CD8-positive, alpha-beta memory T cell (primary cell): ENCODE measurements at places on chromosomes 2 and 18.

DNA sequence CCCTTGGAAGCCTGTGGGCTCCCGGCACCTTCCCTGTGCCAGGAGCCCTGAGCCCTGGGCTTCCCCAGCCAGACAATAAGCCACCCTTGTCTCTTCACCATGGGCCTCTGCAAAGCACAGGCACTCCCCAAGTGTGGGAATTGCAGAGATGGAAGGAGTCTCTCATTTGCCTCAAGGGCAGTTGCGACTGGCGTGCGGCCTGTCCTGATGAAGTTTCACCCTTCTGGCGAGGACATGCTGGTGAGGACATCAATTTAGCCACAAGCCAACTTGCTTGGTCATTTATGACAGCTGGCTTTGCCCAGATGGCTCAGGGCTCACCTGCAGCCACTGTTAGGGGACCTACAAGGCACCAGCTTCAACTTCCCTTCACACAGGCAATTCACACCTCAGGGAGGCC lies 180.2 kb downstream of the ANAPC1 start:
- no peak overlapping the region for H3K4me3 ChIP-seq
- peaks cover 12% of the 10 kb centered on the region for H3K4me1 ChIP-seq

DNA sequence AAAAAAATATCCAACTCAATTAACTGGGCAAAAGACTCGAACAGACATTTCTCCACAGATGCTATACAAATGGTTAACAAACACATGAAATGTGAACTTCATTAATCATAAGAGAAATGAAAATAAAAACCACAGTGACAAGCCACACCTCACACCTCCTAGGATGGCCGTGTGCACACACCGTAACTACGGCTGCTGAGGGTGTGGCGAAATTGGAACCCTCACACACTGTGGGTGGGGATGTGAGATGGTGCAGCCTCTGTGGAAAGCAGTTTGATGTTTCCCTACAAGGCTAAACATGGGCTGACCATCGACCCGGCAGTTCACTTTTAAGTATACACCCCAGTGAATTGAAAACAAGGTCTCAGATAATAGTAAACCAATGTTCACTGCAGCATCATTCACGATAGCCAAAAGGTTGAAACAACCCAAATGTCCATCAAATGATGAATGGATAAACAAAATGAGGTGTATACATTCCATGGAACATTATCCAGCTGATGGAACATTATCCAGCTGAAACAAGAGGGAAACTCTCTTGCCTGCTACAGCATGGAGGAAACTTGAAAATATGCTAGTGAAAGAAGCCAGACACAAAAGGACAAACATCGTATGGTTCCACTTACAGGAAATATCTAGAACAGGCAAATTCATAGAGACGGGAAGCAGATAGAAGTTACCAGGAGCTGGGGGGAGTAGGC lies 32.2 kb downstream of the ZAP70 start:
- no peak overlapping the region for H3K4me3 ChIP-seq
- DNase-seq: peak; percentile 36
- peaks cover 74% of the 10 kb centered on the region for H3K4me1 ChIP-seq

- H3K27me3 ChIP-seq: no peaks in the 10 kb centered on the region
- H3K27ac ChIP-seq: no peak overlapping the region
- H3K4me1 ChIP-seq: no peaks in the 10 kb centered on the region
- no peak overlapping the region for H3K4me3 ChIP-seq
- peaks cover 52% of the 10 kb centered on the region for H3K36me3 ChIP-seq
Measured at GRCh38 chr2:216426938-216427337, 14.7 kb downstream of the SMARCAL1 start.

- no peaks in the 10 kb centered on the region for H3K27me3 ChIP-seq
- no peak overlapping the region for H3K27ac ChIP-seq
- no peak overlapping the region for H3K4me3 ChIP-seq
Measured at GRCh38 chr2:128685841-128686496, 367.3 kb upstream of the HS6ST1 start.

DNA sequence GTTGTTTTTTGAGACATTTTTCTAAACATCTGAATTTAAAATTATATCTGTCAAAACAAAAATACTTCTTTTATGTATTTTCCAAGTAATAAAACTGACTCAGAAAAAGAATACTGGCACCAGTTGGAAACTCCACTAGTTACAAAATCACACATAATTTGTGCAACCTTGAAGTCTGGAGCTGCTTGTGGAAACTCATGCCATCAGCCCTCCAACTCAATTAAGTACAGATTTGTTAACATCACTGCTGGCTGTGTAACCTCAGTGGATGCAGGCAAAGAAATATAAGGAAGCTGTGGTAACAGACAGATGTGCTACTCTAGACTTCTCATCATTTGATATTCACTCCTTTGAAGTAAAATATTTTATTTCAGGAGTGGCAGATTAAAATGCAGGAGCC lies 30.0 kb upstream of the RAPH1 start:
- DNase-seq: no peak
- H3K4me1 ChIP-seq: peaks cover 2% of the 10 kb centered on the region
- no peaks in the 10 kb centered on the region for H3K36me3 ChIP-seq
- H3K27ac ChIP-seq: no peak overlapping the region
- H3K27me3 ChIP-seq: no peaks in the 10 kb centered on the region

DNA sequence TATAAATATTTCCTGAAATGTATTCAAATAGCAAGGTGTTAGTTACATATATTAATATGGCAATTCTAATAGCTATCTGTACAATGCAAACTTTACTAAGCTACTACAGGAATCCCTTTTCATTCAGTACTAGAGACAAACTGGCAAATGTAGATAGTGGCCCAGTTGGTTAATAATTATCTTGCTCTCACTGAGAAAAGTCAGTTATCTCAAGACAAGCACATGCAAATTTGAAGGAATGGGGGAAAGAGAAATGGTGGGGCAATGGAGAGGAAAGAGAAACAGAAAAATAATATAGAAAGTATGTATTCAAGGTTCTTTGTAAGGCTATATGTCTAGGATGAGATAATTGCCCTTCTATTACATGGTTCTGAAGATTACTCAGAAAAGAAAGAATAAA lies 280.0 kb downstream of the FIGN start:
- H3K27me3 ChIP-seq: no peaks in the 10 kb centered on the region
- no peak overlapping the region for H3K4me3 ChIP-seq
- H3K36me3 ChIP-seq: no peaks in the 10 kb centered on the region
- no peak for DNase-seq
- no peak overlapping the region for H3K27ac ChIP-seq

DNA sequence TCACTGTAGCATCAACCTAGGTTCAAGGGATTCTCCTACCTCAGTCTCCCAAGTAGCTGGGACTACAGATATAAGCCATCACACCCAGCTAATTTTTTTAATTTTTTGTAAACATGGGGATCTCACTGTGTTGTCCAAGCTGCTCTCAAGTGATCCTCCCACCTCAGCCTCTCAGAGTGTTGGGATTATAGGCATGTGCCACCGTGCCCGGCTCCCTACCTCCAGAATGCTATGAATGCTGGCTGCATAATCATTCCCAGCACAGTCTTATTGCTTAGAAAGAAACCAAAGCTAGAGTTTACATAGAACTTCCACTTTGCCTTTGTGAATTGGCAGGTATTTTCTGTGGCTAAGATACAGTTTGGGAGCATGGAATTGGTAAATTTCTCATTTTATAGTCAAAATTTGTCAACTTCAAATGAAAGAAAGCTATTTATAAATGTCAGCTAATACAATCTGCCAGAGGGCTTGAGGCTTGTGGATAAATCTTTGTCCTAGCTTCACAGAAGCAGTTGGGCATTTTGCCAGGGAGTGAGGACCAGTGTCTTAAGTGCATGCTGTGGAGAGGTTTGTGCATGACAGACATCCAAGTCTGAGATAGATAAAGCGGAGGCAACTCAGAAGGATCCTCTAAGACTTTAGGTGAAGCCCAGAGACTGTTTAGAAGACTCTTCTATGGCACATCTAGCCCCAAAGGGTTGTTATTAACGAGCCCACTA lies 175.4 kb downstream of the ANTXR1 start:
- H3K27me3 ChIP-seq: peaks cover 4% of the 10 kb centered on the region
- no peak overlapping the region for H3K4me3 ChIP-seq
- no peak overlapping the region for H3K27ac ChIP-seq

DNA sequence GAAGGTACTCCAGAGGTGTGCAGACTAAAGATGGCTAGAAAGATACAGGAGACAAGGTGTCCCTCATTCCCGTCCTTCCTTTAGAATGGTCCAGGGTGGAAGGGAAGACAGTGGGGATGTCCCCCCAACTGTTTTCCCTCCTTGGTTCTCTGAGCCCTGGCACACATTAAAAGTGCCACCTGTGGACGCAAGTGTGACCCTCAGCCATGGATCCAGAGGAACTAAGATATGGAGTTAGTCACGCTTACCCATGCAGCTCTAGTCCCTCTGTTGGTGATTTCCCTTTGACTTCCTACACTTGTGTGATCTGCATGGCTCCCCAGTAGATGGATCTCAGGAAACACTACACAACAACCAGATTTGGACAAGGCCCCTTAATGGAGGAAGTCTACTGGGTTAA lies 113.1 kb upstream of the SRD5A2 start:
- H3K27ac ChIP-seq: no peak overlapping the region
- H3K36me3 ChIP-seq: no peaks in the 10 kb centered on the region
- no peak for DNase-seq

- no peak for DNase-seq
- no peaks in the 10 kb centered on the region for H3K27me3 ChIP-seq
- H3K4me1 ChIP-seq: peaks cover 34% of the 10 kb centered on the region
Measured at GRCh38 chr2:237731663-237732062, 66.9 kb upstream of the RBM44 start.

- H3K27ac ChIP-seq: no peak overlapping the region
- no peak for DNase-seq
- H3K27me3 ChIP-seq: no peaks in the 10 kb centered on the region
- H3K36me3 ChIP-seq: no peaks in the 10 kb centered on the region
- no peak overlapping the region for H3K4me3 ChIP-seq
Measured at GRCh38 chr2:69721022-69721421, 20.9 kb upstream of the ANXA4 start.

GRCh38 chr2:231373184-231373583 lies 22.3 kb upstream of the B3GNT7 start:
- no peak overlapping the region for H3K27ac ChIP-seq
- H3K27me3 ChIP-seq: no peaks in the 10 kb centered on the region
- no peak for DNase-seq
- no peak overlapping the region for H3K4me3 ChIP-seq
- no peaks in the 10 kb centered on the region for H3K36me3 ChIP-seq

GRCh38 chr18:39178166-39178565 lies 1612.6 kb upstream of the CELF4 start:
- H3K27ac ChIP-seq: no peak overlapping the region
- no peak for DNase-seq
- H3K4me3 ChIP-seq: no peak overlapping the region

DNA sequence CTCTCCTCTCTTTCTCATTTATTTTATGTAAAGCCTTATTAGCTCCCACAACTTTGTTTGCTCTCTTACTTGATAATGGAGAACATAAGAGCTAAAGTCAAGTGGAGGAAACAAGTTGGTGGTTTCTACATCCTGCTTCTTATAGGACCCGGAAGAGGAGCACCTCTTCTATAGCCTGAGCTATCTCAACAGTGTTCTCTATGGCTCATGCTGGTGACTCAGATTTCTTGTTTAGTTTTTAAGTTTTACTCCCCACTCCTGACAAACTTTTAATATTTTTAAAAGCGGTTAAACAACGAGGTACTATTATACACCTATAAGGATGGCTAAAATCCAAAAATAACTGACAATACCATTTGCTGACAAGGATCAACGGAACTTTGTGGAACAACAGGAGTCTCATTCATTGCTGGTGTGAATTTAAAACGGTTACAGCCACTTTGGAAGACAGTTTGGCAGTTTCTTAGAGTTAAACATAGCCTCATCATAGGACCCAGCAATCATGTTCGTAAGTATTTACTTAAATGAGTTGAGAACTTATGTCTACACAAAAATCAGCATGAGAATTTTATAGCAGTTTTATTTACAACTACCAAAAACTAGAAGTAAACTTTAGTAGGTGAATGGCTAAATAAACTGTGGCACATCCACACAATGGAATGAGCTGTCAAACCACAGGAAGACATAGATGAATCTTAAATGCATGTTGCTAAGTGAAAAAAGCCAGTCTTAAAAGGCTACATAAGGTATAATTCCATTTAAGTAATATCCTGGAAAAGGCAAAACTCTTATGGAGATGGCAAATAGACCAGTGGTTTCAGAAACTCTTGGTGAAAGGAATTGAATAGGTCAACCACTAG lies 12.7 kb upstream of the CDC42EP3 start:
- H3K27ac ChIP-seq: no peak overlapping the region
- H3K27me3 ChIP-seq: no peaks in the 10 kb centered on the region
- H3K36me3 ChIP-seq: no peaks in the 10 kb centered on the region
- peak overlapping the region; percentile 26 for H3K4me3 ChIP-seq
- H3K4me1 ChIP-seq: peaks cover 23% of the 10 kb centered on the region

- no peaks in the 10 kb centered on the region for H3K36me3 ChIP-seq
- no peak for DNase-seq
- no peak overlapping the region for H3K4me3 ChIP-seq
- no peaks in the 10 kb centered on the region for H3K27me3 ChIP-seq
Measured at GRCh38 chr2:73350035-73350691, 35.5 kb upstream of the ALMS1 start.

DNA sequence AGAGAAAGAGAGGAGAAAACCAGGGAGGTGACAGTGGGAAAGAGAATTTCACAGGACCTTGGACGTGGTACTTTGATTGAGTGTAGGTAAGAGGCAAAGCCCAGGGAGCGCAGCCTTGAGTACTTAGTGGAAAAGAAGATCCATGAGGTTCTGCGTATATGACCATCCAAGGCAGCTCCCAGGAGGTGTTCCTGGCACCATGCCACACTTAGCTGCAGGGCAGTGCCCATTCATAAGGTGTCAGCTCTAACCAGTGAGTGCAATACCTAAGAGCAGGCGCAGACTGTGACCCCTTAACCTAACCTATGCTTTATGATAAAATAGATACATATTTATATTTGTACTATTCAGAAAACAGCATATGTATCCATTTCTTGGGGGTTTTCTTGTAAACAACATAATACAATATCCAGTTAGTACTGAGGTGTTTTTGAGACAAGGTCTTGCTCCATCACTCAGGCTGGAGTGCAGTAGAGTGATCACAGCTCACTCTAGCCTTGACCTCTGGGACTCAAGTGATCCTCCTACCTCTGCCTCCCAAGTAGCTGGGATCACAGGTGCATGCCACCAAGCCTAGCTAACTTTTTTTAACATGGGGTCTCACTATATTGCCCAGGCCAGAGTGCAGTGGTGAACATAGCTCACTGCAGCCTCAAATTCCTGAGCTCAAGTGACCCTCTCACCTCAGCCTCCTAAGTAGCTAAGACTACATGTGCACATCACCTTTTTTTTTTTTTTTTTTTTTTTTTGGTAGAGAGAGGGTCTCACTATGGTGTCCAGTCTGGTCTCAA lies 174.6 kb downstream of the GFPT1 start:
- H3K4me1 ChIP-seq: no peaks in the 10 kb centered on the region
- H3K27me3 ChIP-seq: no peaks in the 10 kb centered on the region
- no peak for DNase-seq
- no peak overlapping the region for H3K27ac ChIP-seq
- no peaks in the 10 kb centered on the region for H3K36me3 ChIP-seq

GRCh38 chr18:74916773-74917393 lies 292.1 kb downstream of the PTGR3 start:
- no peak overlapping the region for H3K4me3 ChIP-seq
- H3K4me1 ChIP-seq: no peaks in the 10 kb centered on the region
- DNase-seq: no peak
- H3K27ac ChIP-seq: no peak overlapping the region
